Stimulated activated CD8-positive, alpha-beta memory T cell treated with anti-CD3 and anti-CD28 coated beads, Interleukin-12 subunit alpha, Interleukin-12 subunit beta, amount 100 ng/mL, for 4 hours (primary cell): ENCODE measurements at places on chromosomes 7 and 10.

DNA sequence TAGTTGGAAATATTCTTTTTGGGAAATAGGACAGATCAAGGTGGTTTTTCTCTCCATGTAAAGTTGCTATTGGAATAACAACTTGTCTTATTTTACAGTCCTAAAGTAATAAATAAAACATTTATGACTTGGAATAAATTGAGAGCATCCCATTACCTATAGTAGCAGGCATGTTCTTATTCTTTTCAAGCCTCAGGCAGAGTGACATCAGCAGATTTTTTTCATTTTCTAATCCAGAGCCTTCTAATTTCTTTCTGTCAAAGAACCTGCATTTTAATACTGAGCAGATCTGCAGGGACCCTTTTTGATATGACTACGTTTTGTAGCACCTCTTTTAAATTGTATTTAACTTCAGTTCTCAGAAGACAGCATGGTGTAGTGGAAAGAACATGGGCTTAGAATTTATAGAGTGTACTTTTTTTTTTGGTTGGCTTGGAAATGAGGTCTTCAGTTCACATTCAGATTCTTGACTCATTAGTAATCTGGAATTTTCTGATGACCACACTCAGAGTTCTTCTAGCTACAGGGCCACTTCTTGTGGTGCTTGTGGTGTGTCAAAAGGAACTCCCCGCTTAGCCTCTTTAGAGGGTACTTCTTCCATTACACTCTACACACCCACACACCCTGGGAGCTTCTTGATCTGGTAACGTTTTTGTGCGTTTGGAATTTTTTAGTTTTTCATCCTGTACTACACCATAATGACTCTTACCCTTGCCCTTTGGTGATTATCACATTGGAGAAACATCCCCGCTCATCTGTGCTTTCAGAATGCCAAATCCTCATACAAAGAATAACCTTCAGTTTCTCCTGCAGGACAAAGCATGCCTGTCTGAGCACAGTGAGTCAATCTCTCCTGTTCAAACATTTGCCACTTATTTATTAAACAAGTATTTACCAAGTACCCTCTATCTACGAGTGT, 34.6 kb downstream of the AGK start:
- DNase-seq: no peak

DNA sequence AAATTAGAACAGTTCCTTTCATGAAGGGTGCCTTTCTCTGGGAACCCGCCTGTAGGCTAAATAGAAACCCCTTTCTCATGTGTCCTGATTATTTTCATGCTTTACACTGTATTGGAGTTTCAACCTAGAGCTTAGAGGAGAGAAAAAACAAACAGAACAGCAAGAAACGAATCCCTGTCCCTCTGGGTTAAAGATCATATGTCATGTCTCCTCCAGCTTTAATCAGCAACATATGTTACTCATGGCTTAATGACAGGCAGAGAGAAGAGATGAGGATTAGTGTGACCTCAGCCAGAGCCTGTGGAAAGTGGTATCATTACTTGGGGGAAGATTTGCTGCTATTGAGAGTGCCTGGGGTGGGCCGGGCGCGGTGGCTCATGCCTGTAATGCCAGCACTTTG, 32.1 kb downstream of the CRCP start:
- DNase-seq: no peak

DNA sequence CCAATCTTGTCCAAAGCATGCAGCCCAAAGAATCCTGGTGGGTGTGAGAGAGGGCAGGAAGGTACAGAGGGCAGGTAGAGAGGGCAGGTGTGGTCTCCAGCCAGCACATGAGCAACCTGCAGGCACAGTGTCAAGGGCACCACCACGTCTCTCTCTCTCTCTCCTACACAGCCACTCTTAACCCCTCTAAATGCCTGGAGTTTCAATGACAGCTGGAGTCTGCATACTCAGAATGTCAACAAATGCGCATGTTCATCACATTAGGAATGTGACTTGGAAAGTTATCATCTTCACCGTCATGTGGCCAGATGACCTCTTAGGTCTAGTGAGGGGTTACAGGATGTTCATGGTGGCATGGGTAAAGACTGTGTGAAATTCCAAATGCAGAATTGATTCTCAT, 456.8 kb downstream of the SORCS1 start:
- DNase-seq: no peak

GRCh38 chr10:99467236-99467999, 37.0 kb upstream of the GOT1 start:
- no peak for DNase-seq

- no peak for DNase-seq
Observed at GRCh38 chr10:86657396-86658011, 3.2 kb downstream of the OPN4 start.

DNA sequence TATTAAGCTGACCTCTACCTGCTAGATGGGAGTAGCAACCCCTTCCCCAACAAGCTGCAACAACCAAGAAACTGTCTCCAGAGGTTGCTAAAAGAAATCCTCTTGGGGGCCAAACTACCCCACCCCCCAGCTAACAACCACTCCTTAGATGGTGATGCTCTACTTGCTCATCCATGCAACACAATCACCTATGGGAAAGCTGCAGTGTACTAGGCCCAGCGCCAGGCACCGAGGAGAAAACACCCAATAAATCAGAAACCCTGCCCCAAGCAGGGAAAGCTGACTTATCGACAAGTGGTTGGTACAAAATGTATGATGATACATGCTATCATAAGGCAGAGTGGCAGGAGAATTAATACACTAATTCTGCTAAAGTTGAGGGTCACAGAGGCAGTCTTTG, 17.3 kb downstream of the SLC25A13 start:
- DNase-seq: no peak

- DNase-seq: no peak
Observed at GRCh38 chr7:155455776-155456737, 1.9 kb upstream of the EN2 start.

DNA sequence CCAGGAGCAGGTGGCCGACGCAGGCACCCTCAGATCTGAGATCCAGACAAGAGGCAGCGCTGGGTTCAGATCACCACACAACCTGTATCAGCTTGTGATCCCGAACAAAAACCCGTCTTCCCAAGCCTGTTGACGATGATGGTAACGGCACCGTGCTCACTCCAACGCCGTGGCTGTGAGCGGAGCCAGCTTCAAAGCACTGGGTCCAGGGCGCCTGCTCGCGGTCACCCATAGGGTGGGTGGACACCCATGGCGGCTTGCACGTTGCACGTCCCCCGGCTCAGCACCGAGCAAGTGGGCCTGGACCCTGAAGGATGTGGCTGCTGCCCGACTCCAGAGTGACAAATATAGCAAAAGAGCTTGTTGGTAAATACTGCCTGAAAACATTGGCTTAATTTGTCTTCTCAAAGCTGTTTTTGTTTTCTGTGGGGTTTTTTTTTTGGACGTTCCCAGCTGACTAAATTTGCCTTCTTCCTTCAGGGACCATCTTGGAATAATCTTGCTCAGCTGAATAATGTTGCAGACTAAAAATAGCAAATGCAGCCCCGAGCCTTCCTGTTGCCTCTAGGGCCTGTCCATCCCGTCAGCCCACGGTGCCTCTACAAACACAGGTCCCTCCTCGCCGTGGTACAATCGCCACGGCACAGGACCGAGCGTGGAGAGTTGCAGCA, 41.0 kb downstream of the FOXK1 start:
- DNase-seq: no peak

- no peak for DNase-seq
Observed at GRCh38 chr7:132113536-132114371, 462.5 kb downstream of the PLXNA4 start.

GRCh38 chr7:84533182-84533581, 338.6 kb upstream of the SEMA3A start:
- DNase-seq: no peak

DNA sequence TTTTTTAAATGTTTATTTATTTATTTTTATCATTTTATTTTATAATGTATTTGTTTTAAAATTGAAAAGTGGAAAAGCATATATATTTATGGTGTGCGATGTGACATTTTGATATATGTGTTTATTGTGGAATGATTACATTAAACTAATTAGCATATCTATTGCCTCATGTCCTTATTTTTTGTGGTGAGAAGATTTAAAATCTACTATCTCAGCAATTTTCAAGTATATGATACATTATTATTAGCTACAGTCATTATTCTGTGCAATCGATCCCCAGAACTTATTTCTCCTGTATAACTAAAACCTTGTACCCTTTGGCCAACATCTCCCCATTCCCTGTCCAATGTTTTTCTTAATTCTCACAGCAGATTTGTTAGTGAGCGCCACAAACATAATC, 115.6 kb upstream of the SHH start:
- DNase-seq: no peak

DNA sequence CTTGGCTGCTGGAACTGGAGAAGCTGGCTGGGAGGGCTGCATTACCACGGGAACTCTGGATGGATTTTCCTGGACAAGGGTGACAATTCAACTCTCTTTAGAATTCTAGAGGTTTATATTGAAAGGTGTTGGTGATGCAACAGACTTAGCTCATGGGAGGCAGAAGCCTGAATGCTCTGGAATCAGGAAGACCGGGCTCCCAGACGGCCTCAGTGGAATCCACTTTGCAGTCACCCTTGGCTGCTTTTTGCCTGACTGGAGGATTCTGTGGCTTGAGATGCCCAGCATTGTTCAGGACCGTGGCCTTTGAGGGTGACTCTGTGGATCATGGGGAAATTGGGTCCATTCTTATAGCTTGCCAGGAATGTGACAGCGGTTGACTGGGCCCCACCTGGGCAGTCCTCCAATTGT, 32.3 kb downstream of the PYROXD2 start:
- DNase-seq: no peak

GRCh38 chr10:131996466-131997365, 15.0 kb upstream of the BNIP3 start:
- no peak for DNase-seq

GRCh38 chr10:33113466-33113865, 155.4 kb upstream of the ITGB1 start:
- no peak for DNase-seq

GRCh38 chr7:130379019-130379418, 1.3 kb upstream of the CPA1 start:
- no peak for DNase-seq

GRCh38 chr10:116659049-116659670, 38.4 kb downstream of the PNLIPRP2 start:
- DNase-seq: no peak

- DNase-seq: no peak
Observed at GRCh38 chr7:66597461-66597860, 31.2 kb upstream of the KCTD7 start.

DNA sequence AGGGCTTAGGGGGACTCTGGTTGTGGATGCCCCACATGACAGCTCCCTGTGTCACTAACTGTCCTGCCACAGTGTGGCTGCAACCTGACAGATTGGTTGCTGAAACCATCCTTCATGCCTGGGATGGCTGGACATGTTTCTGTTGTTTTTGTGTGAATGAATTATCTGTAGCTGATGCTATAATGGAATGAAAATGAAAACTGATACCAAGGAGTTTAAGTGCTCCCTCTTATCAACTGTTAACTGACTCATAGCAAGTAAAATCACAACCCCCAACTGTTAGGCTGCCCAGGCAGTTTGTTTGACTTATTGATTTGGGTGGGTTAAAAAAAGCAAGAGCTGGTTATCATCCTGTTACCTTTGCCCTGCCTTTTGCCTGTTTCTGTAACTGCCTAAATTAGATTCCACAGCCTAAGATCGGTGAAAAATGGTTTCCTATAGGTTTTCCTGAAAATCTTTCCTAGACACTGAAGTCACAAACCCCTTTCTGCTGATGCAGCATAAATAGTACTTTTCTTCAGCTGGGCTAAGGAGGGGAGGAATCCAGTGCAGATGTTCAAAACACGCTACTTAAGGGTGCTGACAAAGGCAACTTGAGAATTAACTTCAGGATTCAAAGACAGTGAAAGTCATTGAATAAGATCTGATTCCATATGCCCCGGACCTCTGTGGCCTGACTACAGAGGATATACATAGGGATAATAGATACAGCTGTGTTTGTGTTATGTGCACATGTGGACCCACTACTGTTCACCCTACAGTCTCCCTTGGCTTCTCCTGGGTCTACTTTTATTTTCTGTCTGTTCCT, 5.7 kb downstream of the FRAT2 start:
- DNase-seq: no peak

DNA sequence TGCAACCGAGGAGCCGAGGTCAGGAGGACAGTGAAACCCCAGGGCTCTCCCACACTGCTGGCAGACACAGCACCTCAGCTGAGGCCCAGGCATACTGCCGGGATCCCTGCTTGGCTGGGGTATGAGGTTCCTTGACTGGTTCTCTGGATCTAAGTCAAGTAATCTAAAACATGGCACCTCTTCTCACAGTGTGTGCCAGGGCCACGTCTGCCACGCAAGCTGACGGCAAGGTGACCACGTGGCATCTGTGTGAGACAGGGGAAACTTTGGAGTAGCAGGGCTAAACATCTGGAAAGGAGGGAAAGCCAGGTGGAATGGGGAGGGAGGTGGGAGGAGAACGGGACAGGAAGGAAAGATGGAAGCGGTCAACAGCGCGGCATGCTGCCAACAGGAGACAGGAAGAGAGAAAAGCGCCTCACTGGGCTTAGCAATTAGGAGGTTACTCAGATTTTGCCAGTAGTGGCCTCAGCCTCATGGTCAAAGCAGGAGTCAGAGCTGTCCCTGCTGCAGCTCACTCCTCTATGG, 103.7 kb downstream of the CXCL12 start:
- DNase-seq: no peak
